ENCODE measurements at places on chromosomes 13 and 19.
A peak's percentile ranks its signal among the peaks of the same experiment; 100 is the strongest.

- DNase-seq, result peak; percentile 68
These were observed 5.7 kb downstream of the REX1BD start for GRCh38 chr19:18594096-18594823.

- DNase-seq, result no peak
These were observed 78.8 kb downstream of the CACNA1A start for GRCh38 chr19:13427273-13428051.

DNA sequence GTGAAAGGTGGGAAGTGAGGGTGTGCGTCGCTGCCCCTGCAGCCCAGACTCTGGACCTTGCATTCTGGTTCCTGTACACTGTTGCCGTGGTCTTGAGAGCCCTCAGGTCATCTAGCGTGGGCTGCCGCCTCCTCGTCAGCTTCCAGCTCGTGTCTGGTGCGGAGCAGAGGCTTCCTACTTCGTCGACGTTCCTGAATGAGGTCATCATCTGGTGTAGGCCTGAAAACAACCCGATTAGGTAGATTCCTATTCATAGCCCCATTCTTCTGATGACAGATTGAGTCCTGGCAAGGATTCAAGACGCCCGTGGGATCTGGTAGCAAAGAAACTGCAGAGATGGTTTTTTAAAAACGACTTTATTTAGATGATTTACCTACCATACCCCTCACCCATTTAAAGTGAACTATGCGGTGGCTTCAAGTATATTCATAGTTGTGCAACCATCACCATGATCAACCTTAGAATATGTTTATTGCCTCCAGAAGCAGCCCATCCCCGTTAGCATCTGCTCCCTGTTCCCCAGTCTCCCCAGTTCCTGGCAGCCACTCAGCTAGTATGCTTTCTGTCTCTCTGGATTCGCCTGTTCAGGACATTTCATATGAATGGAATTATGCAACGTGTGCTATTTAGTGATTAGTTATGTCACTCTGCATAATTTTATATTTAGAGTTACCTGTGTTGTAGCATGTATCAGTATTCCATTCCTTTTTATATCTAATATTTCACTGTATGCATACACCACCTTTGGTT is 13.8 kb downstream of the NAXD start:
- no peak for DNase-seq

- no peak for DNase-seq
These were observed 1806.1 kb upstream of the MIR17HG start for GRCh38 chr13:89541091-89542030.

DNA sequence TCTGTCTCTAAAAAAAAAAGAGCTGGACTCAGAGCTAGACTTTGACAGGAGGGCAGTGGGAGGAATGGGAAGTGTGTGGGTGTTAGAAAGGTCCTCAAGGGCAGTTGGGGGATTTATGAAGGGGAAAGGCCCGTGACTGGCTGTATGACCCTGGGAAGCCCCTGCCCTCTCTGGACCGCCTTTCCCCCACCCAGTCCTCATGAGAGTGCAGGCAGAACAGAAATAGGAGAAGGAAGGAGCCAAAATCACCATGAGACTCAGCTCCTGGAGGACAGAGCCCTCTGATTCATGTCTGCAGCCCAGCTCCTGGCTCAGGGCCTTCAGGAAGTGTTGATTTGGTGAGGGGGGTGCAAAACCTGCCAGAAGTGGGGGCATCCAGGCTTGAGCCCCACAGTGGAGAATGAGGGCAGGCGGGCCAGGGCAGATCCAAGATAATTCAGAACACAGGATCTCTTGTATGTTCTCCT is 8.7 kb upstream of the SMG9 start:
- DNase-seq, result no peak

DNA sequence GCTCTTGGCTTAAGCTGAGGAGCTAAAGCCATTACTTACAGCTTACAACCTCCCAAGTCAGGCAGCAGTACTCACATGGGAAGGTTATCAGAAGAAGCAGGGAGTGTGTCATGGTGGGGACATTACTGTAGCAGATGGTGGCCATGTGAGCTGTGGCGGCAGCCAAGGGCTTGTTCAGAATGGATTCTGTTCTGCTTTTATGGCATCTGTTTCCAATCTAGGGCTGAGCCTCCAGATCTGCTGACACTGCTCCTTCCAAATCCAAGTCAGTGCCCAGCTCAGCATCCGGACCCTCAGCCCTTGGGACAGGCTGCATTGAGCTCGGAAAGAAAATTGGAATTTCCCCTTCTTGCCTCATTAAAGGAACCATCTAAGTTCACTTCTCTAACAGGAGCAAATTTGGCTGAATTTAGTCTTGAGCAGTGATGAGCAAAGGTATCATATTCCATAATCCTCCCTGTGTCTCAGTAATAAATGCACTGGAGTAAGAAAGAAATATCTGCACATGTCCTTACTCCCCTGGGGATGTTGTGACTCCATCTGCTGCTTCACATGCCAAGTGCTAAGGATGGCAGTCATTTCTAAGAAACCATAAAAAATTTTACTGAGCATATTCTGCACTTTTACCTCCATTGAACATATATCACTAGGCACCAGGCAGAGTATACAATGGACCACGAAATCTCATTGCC is 73.9 kb downstream of the KCTD12 start:
- no peak for DNase-seq

DNA sequence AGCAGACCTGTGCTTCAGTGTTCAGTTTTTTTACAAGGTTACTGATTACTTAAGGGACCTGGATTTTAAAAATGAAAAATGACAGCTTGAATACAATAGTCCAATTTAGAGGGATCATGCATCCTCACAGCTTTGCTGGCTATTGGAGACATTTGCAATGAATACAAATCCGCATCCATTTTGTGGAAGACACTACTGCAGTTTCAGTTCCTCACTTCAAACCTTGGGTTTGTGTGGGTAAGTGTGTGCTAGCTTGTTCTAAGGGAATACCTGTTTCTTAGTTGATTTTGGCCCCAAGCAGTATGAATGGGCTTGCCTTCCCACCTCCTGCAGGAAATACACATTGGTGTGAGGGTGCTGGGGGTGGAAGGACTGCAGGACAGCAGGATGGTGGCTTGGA is 222.4 kb downstream of the OLFM4 start:
- DNase-seq, result no peak

- no peak for DNase-seq
These were observed 66.8 kb upstream of the IRS2 start for GRCh38 chr13:109853153-109853552.

- DNase-seq, result no peak
These were observed 67.9 kb downstream of the PCCA start for GRCh38 chr13:100156788-100157187.

GRCh38 chr13:50928102-50928501 is 18.5 kb downstream of the RNASEH2B start:
- no peak for DNase-seq

DNA sequence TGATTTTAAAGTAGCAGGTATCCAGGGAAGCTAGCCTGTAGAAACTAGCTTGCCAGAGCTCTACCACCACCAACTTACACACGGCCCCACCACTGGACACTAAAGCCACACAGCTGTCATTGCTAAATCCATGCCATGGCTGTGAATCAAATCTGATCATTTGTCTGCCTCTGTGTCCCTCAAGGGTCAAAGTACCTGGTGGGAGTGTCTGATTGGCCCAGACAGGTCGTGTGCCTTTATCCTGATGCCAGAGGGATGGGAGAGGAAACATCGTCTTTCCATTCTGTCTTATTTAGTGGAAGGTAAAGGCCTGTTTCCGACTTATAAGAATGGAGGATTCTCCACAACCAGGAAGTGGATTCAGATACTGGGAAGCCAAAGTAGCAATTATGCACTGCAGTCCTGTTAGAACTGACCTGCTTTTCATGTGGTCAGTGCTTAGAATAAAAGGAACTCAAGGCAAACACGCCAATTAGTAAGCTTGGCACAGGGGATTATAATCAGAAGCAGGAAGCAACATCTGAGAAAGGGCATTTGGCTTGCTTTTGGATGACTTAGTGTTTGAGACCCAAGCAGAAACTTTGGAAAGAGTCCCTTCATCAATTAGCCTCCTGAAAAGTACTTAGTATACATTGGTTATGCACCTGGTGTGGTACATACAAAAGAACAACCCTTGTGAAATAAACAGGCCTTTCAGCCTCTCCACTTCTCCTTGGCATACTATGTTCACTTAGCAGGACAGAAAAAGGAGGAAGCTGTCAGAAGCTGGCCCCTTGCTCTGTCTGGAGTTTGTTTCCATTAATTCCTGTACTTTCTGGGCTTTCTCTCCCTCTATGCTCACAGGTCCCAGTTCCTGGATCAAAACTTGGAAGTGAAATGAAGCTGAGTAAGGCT is 192.4 kb downstream of the NUFIP1 start:
- DNase-seq, result no peak

DNA sequence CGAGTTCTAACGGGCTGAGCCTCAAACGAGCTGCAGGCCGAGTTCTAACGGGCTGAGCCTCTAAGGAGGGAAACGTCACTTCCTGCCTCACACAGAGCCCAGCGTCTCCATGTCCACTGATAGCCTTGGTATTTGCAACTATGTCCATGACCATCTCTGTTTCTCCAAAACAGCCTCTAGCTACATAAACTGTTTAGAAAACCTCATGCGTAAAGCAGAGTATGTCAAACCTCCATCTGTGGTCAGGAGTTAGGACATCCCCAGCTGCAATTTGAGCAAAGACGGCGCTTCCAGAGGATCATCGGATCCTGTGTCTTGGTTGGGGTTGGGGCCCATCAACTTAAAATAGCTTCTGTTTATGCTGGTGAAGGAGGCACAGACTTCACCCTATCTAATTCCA is 20.8 kb downstream of the RASA3 start:
- DNase-seq, result no peak

GRCh38 chr13:99371956-99372355 is 64.8 kb upstream of the GPR183 start:
- peak; percentile 37 for DNase-seq

GRCh38 chr19:55473225-55474012 is 3.0 kb upstream of the ZNF628 start:
- no peak for DNase-seq

GRCh38 chr13:109869312-109870237 is 83.2 kb upstream of the IRS2 start:
- no peak for DNase-seq

DNA sequence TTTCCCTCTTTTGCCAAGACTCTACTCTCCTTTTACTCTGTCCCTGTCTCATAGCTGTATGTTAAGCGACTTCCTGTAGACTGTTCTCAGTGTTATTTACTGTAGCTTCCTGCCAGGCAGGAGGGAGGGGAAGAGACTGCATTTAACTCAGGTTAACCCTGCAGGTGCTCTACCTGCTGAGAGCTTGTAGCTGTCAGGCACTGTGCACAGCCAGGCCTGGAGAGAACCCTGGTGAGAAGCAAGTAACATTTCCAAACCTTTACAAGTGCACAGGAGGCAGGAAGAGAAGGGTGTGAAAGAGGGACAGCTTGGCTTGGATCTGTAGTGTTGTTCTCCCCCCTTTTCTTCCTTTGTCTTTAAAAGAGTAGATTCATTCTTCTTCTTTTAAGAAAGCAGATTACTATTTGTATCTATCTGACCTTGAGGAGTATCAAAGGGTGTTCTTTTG is 167.1 kb downstream of the LMO7 start:
- no peak for DNase-seq

DNA sequence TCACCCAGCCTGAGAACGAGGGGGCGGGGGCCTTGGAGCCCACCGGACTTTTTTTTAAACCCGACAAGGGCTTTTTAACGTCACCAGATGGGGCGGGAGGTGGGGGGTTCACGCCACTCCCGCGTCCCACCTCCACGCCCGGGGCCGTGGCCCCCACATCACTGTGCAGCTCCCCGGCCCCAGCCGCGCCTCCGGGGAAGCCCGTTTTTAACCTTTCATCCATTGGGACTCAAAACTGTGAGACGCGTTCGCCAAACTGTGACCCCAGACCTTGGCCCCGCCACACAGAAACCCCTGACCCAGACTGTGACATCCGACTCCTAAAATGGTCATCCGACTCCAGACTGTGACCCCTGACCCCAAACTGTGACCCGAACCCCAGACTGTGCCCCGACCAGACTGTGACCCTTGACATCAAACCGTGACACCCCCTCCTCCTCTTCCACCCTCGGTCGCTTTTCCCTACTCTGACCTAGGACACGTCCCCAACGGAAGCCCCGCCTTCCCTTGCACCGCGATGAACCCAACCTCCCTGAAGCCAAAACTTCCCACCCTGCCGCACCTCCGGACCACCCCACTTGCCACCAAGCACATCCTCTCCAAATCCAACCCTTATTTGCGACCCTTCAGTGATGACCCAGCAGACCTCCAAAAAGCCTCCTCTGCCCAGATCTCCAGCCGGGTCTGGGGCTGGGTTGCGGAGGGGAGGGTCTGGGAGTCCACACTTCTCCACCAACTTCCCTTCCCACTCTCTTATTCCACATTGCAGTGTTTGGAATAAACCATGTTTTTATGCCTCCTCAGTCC is 1.5 kb upstream of the GRWD1 start:
- no peak for DNase-seq

DNA sequence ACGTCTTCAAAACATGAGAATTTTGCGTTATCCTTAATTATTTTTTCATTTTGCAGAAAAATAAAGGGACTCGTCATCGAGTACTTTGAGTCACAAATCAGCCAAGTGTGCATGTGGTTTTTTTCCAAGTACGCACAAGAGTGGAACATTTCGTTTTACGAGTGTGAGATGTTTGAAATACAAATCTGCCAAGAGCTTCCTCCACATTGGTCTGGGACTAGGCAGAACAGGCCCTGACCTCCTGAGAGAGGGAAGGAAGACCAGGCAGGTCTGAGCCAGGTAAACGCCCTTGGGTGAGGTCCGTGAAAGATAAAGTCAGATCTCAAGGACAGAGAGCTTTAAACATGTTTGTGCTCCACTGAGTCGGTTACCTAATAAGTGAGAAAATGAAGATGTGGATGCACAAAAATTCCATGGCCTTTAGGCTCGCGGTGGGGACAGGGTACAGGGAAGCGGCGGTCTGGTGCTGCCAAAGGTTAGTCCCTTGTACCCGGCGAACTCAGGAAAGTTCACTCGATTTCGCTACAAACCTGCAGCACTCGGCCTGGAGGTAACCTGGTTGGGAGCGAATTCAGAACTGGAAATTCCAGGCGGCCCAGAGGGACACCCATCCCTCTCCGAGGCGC is 473 bp upstream of the ITM2B start:
- no peak for DNase-seq

GRCh38 chr13:97727991-97728390 is 225.5 kb upstream of the IPO5 start:
- no peak for DNase-seq

DNA sequence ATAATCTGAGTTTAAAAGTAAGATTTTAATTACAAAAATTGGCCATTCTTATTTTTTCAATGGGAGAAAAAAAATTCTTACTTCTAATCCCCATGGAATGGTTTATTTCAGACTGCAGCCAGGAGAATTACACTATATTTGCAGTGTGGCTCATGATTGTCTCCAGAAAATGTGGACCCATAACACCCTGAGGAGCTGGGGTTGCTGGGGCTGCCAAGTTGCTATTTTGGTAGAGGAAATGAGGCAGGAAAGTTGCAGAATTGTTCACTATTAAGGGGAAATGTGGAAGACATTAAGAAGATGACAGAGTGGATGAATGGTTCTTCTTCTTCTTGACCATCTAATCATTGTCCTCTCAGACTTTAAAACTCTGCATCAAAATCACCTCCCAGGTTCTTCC is 4.6 kb upstream of the SCEL start:
- DNase-seq, result no peak

DNA sequence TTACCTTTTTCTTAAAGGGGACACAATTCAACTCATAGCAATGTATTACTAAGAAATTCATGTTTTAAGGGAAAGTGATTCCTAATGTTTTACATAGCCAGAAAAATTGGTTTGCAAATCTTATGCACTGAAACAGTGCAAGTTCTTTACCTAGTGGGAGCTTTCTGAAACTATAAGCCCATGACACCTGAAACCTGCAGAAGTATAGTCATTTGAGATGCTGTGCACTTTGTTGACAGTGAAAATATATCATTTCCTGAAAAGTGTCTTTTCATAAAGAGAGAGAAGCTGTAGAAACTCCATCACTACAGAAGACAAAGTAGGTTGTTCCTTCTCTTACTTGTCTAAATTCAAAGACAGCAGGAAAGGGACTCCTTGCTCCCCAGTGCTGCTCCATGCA is 517.1 kb downstream of the LMO7 start:
- no peak for DNase-seq
